NCI-H524 (cell line): ENCODE measurements at places on chromosomes 13 and 19.

DNA sequence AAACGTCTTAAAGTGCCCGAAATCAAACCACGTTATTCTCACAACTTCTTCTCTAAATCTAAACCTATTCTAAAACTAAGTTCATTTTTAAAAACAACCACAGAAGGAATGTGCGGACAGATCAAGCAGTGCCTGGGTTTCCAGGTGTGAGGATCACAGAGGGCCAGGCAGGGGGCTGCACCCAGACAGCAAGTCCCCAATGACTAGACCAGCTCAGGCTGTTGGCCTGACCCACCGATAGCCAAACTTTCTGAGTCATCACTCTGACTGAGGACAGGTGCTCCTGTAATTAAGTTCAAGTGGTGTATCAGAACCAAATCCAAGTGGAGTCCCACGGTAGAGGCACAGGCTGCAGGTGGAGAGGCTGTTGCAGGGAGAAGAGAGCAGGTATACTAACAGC, 37.6 kb upstream of the EPHX3 start:
- DNase-seq = no peak

- DNase-seq = no peak
Observed at GRCh38 chr13:22703601-22704209, 477.1 kb upstream of the SGCG start.

- DNase-seq = peak; percentile 21
Observed at GRCh38 chr19:40147693-40148347, 43.4 kb upstream of the MAP3K10 start.

DNA sequence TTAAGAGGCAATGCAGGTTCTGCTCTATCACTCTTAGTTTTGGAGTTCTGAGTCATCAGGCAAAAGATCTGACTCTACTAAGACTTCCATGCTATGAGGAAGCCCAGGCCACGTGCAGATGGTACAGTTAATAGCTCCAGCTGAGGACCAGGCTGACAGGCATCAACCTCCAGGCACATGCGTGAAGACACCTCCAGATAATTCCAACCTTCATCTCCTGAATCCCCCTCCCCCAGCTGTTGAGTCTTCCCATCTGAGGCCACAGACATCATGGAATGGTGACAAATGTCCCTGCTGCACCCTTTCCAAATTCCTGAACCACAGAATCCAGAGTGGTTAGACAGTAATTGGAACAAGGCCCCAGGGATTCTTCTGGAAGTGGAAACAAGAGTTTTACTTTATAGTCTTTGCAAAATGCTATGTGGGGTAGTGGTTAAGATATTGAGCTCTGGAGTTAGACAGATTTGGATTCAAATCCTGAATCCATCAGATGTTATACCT, 183.8 kb downstream of the KLF5 start:
- DNase-seq = no peak
